CD4-positive, alpha-beta T cell treated with Interleukin-2 at 100 ng/mL for 4 hours (primary cell): ENCODE measurements at places on chromosomes 5 and 9.

- peak; percentile 18 for DNase-seq
These were observed 47.4 kb upstream of the BARX1 start for GRCh38 chr9:94002316-94003140.

DNA sequence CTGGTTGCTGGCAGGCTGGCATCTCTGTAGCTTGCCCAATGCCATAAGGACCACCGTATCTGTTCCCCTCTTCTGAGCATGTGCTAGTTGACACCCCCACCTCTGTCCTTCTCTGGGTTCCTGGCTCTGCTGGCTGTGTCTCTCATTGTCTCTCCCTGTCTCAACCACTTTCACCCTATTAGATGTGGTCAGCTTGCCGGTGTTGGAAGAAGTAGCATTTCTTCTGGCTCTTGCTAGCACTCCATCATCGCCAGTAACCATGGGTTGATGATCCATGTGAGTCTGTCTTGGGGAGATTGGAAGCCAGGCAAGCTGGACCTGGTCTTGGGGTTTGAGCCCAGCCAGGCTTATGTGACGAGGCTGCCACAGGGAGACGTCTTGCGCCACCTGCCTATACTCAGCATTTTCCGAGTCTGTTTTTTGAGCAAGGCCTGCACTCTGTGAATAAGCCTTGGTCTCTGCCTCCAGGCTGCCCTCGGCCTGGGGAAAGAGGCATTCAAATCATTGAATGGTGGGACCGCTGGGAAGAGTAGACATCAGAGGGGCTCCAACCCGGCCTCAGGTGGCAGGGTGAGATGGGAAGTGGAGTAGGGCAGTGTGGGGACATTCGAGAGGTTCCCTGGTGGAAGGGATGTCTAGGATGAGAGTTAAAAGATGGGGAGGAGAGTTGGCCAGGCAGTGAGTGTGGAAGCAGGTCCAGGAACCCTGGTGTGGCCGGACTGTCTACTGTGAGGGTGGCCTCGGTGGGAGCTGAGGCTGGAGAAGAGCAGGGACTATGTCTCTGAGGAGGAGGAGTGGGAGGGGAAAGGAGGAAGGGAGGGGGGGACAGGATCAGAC, 74.3 kb downstream of the ZNF618 start:
- no peak for DNase-seq

DNA sequence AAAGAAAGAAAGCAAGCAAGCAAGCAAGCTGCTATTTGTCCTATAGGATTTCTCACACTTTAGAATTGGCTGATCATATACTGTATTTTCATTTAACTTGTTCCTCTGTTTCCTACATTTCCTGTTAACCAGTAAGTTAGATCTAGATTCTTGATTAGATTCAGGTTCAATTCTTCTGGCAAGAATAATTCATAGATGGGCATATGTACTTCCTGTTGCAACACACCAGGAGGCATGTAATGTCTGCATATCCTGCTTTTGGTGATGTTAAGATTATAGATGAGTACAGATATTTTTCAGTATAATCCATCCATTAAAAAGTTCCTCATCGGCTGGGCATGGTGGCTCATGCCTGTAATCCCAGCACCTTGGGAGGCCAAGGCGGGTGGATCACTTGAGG, 10.8 kb upstream of the KIF27 start:
- no peak for DNase-seq

GRCh38 chr9:81868145-81868544, 60.1 kb upstream of the SPATA31D4 start:
- no peak for DNase-seq

GRCh38 chr9:69028754-69029153, 6.8 kb upstream of the FXN start:
- peak; percentile 37 for DNase-seq

GRCh38 chr9:38421498-38422211, 2.6 kb downstream of the IGFBPL1 start:
- DNase-seq, result no peak

DNA sequence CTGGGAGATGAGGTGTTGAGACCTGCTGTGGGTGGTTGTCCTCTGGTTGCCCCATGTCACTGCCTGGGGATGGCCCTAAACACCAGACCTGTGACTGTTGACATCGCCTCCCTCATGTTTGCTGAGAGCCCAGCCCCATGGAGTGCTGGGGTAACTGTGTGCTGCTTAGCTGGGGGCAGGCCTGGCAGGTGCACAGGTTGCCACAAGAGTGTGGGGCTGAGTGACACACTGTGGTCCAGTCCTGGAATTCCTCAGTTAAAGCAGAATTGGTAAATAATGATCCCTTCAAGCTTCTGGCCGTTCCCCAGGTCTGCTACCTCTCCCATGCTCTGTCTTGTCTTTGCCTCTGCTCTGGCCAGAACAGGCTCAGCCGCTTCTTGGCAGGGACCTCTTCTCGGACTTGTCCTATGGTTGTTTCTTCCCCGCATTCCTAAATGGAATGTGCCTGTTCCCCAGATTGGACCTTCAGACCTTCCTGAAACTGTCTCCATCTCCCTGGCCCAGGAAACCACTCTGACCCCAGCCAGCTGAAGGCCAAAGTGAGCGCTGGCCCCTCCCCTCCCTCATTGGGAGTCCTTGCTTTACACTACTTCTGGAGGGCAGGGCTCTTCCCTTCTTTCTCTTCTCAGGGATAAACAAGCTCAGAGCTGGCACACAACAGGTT, 61.2 kb upstream of the PITX1 start:
- no peak for DNase-seq

DNA sequence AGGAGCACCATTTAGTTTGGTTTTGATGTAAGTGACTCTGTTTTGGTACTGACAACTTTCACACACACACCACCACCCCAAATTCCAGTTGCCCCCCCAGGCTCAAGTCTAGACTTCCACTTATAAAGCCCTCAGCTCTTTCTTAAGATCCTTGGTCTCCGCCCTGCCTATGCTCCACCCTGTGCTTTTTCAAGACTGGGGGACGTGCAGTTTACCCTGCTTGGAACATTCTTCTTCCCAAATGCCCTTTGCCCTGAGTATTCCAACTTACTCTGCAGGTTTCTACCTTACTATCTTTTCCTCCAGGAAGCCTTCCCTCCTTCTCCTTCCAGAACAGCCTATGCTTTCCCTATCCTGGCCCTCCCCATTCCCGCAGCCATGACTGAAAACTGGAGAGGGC, 1.5 kb upstream of the TRIM14 start:
- DNase-seq, result no peak

DNA sequence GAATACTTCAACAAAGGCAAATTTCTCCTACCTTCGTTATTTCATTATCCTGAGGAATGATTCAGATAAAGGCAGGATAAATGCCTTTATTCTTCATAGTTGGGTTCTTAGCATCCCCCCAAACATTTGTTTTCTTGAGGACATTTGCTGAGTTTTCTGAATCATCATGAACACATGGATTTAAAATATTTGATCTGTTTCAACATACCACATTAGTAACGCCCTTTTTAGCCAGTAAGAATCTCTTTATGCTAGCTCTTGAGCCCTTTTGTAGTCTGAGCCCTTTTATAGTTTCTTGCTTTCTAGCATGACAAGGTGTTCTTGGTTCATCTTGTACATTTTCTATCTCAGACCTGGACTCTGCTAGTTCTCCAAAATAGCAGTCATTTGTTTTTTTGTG, 27.9 kb downstream of the SKIC3 start:
- no peak for DNase-seq

GRCh38 chr9:72633966-72634365, 112.6 kb downstream of the TMC1 start:
- DNase-seq, result no peak

DNA sequence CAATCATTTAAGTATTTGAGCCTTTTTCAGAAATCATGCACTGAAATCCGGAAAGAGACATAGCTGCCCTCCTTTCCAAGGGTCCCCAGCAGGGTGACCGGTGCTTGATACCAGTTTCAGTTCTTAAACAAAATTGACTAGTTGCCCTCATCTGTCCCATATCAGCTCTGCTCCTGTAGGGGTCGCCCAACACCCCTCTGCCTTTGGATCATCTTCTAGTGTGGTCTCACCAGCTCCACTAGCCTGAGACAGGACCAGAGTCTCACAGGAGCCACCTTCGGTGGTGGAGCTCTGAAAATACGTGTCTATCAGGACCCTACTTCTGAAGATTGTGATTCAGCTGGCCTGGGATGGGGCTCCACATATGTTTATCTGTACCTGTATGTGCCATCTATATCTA, 428.2 kb downstream of the ENC1 start:
- DNase-seq, result no peak

DNA sequence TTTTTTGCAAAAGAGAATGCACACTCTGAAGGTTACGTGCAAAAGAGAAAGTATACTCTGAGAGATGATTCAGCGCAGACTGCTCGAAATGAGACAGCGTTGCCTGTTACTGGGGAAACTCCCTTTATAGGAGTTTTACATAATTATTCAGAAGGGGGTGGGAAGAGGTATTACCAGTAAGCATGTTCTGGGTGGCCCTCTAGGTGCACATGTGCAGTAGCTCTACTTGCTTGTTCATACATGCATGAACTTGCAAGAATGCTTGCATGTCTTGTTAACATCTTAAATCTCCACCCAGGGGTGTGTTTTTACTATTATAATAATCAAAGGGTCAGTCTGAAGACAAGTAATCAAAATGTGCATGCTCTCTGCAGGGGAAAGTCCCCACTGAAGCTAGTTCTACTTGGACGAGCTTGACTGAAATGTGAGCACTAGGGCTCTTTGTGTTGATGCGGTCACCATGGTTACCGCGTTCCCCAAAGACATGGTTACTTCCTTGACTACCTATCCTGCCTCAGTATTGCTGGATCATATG, 75.5 kb downstream of the SGCD start:
- DNase-seq, result peak; percentile 51

DNA sequence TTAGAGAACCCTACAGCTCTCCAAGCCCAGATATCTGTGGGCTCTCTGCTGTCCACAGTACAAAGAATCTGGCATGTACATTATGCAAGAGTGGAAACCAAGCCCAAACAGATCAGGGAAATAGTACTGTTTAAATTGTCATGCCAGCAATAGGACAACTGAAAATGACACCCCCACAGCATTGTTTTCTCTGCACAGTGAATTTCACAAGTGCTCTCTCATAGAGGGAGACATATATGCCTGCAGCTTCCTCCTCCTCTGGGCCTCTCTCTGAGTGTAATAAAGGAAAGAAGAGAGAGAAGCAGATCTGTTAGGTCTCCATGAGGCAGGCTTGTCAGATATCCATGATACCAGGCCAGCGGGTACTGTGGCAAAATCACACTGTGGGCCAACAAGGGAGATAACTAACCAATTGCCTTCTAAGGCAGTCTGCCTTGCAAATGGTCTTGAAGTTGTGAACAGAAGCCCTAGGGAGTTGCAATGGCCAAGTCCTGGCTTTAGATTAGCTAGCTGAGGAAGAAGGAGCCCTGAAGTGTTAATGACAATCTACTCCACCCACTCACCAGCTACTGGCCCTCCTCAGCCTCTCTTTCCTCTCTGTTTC, 54.4 kb upstream of the JMY start:
- no peak for DNase-seq

- peak; percentile 29 for DNase-seq
These were observed 16.7 kb downstream of the HMHB1 start for GRCh38 chr5:143828710-143829109.

- DNase-seq, result no peak
These were observed 15.9 kb downstream of the PTAR1 start for GRCh38 chr9:69743930-69744329.
